ENCODE measurements at places on chromosomes 6 and 20. TPM values are rescaled to one million over a fixed set of nuclear protein-coding genes. Genes with fewer than 3 reads are reported as not detected.

DNA sequence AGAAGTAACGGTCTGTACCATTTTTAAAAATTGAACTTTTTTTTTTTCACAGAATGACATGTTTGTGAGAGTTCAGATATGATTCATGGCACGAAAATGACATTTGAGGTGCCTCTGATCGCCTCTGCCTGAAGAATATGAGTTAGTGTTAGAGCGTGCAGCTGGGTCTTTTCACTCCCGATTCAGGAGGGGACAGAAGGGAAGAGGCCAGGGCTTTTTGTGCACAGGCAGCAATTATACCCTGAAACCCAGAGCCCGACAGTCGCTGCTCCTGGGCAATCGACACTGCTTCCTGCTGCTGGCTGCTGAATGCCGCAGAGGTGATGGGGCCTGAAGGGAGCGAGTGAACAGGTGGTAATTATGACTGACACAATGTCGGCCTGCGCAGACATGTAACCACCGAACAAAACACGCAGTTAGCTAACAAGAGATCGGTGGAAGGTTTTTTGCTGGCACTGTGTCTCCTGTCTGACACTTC lies 652.0 kb upstream of the NOX3 start:
- H3K27me3 ChIP-seq = no peaks in the 10 kb centered on the region
- DNase-seq = no peak
- H3K4me1 ChIP-seq = no peaks in the 10 kb centered on the region
- no peak overlapping the region for H3K27ac ChIP-seq
- no peaks in the 10 kb centered on the region for H3K36me3 ChIP-seq

- H3K4me1 ChIP-seq = no peaks in the 10 kb centered on the region
- DNase-seq = no peak
- no peak overlapping the region for H3K4me3 ChIP-seq
- no peaks in the 10 kb centered on the region for H3K27me3 ChIP-seq
- H3K36me3 ChIP-seq = no peaks in the 10 kb centered on the region
Observed at GRCh38 chr6:40672087-40672486, 84.9 kb upstream of the LRFN2 start.

DNA sequence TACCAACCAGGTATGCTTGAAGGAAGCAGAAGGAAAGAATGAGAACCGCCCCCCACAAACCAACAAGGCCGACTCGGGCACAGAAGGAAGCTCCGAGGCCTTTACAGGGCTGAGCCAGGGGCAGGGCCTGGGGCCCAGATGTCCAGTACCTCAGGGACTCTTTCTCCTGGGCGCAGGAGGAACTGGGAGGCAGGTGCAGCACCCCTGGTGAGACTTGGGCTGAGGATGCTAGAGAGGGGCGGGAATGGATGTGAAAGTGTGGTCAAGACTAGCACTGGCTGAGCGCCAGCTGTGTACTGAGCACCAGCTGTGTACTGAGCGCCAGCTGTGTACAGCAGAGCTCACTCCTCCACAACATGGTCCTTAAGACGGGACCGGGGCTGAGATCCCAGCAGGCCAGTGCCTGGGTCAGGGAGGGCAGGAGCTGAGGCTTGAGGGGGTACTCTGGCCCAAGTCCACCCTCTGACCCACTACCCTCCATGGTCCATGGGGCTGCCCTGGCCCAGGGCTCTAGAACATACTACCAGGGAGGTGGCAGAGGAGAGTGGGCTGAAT lies 369.4 kb downstream of the TAF4 start:
- H3K4me3 ChIP-seq = no peak overlapping the region
- H3K27me3 ChIP-seq = no peaks in the 10 kb centered on the region
- H3K27ac ChIP-seq = no peak overlapping the region
- H3K36me3 ChIP-seq = no peaks in the 10 kb centered on the region
- H3K4me1 ChIP-seq = no peaks in the 10 kb centered on the region

- DNase-seq = no peak
- H3K4me1 ChIP-seq = peaks cover 4% of the 10 kb centered on the region
- peaks cover 85% of the 10 kb centered on the region for H3K36me3 ChIP-seq
- H3K4me3 ChIP-seq = no peak overlapping the region
Observed at GRCh38 chr20:35720165-35721123, 21.2 kb downstream of the ROMO1 start.

GRCh38 chr6:84768442-84769174 lies 4.2 kb upstream of the TBX18 start:
- H3K27ac ChIP-seq = peak overlapping the region; percentile 63
- peaks cover 7% of the 10 kb centered on the region for H3K4me1 ChIP-seq
- H3K27me3 ChIP-seq = peaks cover 79% of the 10 kb centered on the region
- peak overlapping the region; percentile 53 for H3K4me3 ChIP-seq

DNA sequence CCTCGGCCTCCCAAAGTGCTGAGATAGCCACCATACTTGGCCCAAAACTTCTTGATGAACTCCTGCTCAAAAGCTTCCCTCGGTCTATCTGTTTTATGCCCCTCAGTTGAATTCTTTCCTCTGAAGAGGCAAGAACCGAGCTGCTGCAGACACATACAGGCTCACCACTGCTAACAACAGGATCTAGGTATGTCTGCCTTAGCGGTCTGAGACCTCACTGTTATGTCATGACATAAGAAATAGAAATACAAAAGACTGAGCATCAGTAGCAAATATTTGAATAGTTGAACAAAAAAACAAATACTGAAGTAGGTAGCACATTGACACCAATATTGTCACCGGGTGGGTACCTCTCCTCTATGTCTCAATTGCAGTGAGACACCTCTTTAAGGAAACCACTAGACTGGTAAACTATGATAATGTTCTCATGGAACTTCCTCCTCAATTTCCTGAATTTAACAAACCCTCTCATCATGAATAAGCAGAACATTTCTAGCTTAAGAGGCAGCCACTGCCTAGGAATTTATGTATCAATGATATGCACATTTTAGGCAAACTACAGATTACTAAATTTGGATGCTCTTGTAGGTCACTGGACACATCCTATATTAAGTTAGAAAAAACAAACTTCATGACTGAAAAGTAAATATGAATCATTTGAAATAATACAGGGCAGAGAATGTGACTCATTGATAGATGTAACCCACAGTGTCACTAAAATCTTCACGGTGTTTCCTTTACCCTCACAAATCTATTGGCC lies 9.4 kb upstream of the STXBP5 start:
- DNase-seq = peak; percentile 27
- no peak overlapping the region for H3K27ac ChIP-seq
- peaks cover 5% of the 10 kb centered on the region for H3K4me1 ChIP-seq
- H3K4me3 ChIP-seq = no peak overlapping the region
- H3K36me3 ChIP-seq = no peaks in the 10 kb centered on the region

DNA sequence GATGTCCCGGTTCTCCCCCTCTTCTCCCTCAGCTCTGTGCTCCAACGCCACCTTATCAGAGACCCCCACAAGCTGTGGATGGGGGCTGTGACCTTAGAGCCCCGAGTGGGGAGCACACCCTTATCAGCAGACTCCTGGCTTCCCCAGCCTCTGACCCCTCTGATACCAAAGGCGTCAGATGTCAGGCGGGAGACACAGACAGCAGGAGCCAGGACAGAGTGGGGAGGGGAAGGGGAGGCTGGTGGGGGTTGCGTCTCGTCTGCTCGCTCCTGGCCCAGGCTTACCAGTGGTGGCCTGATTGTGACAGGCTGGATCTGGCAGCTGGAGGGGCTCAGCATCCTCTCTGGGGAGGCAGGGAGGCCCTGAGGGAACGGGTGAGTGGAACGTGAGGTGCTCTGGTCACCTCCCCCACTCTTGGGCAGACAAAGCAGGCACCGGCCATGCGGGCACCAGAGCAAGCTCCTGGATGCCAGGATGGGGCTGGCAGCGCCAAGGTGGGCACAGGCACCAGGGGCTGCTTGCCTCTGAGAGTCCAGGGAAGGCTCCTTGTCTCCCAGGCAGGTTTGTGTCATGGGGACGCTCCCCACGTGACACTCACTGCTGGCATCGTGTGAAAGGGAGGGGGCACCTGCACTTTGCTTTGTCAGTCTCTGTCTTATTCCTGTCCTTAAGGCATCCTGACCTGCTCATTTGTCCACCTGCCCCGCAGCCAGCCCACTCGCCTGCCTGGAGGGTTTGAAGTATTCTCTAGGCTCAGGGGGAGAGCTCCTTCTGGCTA lies 27.8 kb upstream of the GATA5 start:
- DNase-seq = no peak
- H3K27ac ChIP-seq = no peak overlapping the region
- no peaks in the 10 kb centered on the region for H3K27me3 ChIP-seq

DNA sequence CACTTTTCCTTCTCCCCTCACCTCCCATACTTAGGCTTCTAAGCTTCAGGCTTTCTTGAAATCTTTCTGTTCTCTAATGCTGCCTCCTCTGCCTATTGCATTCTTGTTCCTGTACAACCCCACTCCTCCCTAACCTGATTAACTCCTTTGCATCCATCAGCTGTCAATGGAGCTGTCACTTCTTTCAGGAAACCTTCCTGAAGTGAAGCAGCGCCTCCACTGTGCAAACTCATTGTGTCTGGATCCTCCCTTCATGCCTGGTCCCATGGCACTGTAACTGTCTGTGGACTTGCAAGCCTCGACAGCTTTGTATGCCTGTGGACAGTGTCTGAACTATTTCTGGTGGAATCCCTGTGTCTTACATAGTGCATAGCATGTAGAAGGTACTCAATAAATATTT lies 185.0 kb downstream of the HS3ST5 start:
- no peaks in the 10 kb centered on the region for H3K27me3 ChIP-seq
- no peak overlapping the region for H3K27ac ChIP-seq
- no peaks in the 10 kb centered on the region for H3K4me1 ChIP-seq
- H3K4me3 ChIP-seq = no peak overlapping the region
- H3K36me3 ChIP-seq = no peaks in the 10 kb centered on the region

- H3K27me3 ChIP-seq = peaks cover 14% of the 10 kb centered on the region
- peaks cover 12% of the 10 kb centered on the region for H3K4me1 ChIP-seq
- peak overlapping the region; percentile 87 for H3K4me3 ChIP-seq
Observed at GRCh38 chr6:30067460-30068139, 602 bp downstream of the PPP1R11 start.

- H3K27ac ChIP-seq = no peak overlapping the region
- peaks cover 5% of the 10 kb centered on the region for H3K4me1 ChIP-seq
- peak; percentile 96 for DNase-seq
- H3K27me3 ChIP-seq = peaks cover 39% of the 10 kb centered on the region
Observed at GRCh38 chr6:2542858-2543218, 207.9 kb downstream of the MYLK4 start.

PI16 gene
- total RNA-seq = not detected
